ENCODE measurements at places on chromosomes 7 and 10. TPM values are rescaled to one million over a fixed set of nuclear protein-coding genes. Genes with fewer than 3 reads are reported as not detected.
A peak's percentile ranks its signal among the peaks of the same experiment; 100 is the strongest.

DNA sequence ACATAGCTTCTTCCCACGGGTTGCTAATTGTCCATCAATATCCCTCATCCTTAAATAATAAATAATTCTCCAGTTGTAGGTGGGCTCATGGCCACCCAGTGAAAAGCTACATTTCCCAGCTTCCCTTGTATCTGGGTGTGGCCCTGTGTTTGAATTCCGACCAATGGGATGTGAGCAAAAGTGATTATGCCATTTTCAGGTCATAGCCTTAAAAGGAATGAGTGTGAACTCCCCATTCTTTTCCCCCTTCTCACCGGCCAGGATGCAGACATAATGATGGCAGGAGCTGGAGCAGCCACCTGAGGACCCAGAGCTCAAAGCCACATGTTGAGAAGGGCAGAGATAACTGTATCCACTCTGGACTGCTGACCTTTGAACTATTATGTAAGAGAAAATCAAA, 30.3 kb upstream of the CALU start:
- DNase-seq: no peak

DNA sequence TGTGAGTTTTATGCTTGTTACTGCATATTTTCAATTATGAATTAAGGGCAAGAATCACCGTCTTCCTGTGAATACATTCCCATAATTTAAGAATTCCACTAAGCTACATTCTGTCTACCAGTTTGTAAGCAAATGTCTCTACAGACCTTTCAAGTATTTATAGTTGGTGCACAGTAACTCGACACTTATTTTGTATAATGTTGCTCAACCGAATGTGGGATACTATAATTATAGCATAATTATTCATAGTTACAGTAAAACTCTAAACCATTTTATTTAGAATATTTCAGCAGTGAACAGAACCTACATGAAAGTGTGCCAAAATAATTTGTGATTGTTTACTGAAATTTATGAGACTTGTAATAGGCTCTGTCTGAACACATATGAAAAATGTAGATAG, 17.3 kb upstream of the CUBN start:
- no peak for DNase-seq

GRCh38 chr7:108486291-108486966, 30.2 kb upstream of the NRCAM start:
- no peak for DNase-seq

DNA sequence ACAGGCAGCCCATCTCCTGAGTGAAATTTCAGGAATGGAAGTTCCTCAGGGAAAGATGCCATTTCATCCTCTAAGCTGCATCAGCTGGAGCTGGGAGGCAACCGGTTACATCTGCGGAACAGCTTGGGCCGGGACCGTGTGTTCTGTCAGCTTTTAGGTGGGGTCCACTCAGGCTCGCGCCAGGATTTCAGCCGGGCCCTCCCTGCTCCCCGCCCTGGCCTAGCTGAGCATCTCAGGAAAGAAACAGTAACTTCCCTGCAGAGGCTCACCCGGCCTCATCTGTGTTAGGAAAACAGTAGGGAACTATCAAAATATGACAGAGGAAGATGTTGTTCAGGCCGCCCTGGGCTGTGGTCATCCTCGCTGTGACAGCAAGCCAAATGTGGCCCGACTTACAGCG, 110.4 kb downstream of the TRIL start:
- no peak for DNase-seq

GRCh38 chr7:92751902-92752901, 84.2 kb downstream of the CDK6 start:
- no peak for DNase-seq

DNA sequence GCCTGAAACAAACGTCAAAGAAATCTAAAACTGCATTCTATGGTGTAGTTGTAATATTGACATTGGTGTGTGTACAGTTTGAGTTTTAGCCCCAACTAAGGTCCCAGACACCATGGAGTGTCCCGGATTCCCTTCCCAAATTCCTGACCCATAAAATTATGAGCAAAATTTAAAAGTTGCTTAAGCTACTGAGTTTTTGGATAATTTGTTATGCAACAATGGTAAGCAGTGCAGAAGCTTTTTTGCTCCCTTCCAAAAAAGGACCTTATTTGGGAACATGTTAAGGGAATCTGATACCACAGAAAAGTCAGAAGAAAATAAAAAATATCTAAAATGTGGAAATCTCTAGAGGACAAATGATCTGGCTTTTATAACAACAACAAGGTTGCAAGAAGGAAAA, 63.3 kb upstream of the KMT2E start:
- no peak for DNase-seq

TRIL gene
- 0.92 TPM for total RNA-seq

DNA sequence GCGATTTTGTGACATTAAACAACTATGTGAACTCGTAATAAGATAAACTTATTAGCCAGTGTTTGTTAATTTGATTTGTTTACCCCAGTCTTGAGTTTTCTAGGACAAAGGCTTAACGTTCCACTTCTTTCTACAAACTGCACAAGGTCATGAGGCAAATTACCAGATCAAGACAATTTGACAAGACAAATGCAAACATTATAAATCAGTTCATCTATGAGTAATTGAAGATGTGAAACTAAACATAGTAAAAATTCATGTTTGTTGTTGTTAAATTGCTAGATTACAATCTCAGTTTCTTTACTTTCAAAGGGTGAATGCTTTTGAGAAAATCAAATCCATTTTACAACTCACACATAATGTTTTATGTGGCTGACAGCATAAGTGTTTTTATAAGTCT, 13.4 kb upstream of the ZNF804B start:
- no peak for DNase-seq

DNA sequence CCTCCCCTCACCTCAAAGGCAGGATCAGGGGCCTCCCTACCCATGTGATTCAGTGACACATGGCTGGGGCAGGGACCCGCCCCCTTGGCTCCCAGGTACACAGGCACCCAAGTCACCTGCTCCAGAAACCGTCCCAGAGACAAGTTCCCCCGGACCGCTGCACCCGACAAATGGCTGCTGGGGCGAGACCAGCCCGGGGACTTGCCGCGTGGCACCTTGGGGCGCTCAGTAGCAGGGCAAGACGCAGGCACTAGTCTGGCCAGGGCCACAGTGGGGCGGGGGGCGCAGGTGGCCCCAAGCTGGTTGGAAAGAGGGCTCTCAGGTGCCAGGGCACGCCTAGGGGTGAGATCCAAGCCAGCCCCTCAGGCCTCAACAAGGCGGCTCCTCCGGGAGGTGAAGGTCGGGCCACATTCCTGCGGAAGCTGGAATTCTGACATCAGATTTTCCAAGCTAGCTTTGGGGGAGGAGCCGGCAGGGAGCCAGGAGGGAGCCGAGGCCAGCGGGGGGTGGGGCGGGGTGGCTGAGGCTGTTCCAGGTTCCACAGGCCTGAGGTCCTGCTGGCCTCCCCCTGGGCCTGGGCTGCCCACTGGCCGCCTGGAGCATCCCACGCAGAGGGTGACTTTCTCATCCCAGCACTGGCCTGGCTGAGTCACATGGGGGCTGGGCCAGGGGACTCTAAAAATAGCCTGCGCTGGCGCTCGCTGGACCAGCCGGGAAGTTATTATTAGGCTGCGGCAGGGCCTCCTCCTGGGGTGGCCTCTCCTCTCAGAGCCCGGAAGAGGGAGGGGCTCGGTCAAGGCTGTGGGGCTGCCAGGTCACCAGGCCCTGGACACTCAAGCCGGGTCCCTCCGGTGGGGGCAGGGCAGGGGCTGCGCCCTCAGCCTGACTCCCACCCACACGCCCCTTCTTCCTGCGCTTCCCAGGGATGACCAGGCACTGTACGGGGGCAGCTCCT, 20.5 kb upstream of the INPP5A start:
- peak; percentile 96 for DNase-seq

- no peak for DNase-seq
Measured at GRCh38 chr7:68319061-68319460, 1279.2 kb upstream of the AUTS2 start.

- no peak for DNase-seq
Measured at GRCh38 chr7:111642373-111642772, 80.1 kb upstream of the IMMP2L start.

ZC3HAV1 gene
- 33.8 TPM for total RNA-seq

GRCh38 chr7:22454446-22454845, 45.5 kb downstream of the STEAP1B start:
- DNase-seq: no peak

- DNase-seq: no peak
Measured at GRCh38 chr7:55160539-55160938, 141.7 kb downstream of the EGFR start.

DNA sequence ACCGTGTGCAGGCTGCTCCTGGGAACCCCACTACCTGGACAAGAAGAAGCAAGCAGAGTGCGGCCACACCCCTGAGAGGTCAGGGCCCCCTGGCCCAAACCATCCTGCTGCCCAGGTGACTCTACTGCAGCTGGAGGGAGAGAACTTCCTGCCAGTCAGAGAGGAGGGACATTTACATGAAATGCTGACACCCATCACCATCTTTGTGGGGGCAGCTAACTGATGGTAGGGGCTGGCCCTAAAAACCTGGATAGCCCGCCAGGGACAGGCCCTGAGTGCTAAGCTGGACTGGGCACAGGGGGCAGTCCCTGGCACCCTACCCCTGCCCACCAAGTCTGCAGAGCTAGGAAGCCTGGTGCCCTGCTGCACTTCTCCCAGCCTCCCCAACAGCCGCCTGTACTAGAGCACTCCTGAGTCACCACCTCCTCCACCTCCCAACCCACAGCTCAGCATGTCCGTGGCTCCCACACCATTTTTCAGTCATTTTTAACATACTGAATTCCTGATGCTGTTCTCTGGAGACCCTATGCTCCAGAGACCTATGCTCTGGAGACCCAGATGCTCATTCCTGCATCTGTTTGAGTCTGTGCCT, 27.5 kb downstream of the DPCD start:
- DNase-seq: no peak

DNA sequence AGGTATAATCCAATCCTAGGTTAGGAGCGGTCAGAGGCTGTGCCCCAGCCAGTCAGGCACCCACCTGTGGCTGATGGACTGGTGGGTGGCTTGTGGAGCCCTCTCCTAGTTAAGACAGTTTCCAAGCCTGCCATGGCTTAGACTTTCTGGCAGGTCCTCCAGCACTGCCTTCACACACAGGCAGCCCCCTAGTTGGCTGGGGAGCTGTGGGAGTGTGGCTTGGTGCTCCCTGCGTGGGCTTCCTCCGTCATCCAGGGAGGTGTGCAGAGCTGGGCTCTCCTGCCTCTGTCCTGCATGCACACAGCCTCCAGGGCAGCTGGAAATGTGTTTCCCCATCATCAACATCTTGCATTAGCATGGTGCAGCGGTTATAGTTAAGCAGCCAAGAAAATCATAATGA, 84.3 kb upstream of the RHEB start:
- DNase-seq: no peak

ZNF853 gene
- total RNA-seq: 16.2 TPM

DNA sequence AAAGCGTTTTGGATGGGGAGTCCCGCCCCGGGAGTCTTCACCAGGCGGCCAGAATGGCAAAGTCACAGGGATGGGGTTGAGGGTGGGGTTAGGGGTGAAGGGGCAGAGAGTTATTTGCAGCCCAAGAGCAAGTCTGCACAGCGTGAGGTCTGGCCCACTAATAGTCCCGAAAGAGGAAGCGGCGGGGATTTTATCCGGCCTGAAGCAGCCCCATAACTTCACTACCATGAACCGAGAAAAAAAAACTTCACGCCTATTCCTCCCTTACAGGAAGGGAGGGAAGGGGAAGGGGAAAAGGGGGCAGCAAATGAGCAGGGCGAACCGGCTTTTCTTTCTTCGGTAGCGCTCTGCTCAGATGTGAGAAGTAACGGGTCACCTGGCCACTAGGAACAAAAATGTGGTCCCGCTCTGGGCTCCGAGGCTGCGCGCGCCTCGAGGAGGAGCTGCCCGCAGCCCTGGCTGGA, 712 bp downstream of the ITPRIP start:
- no peak for DNase-seq

ADIRF gene
- total RNA-seq: 0.54 TPM

GRCh38 chr7:2237109-2237602, 4.4 kb upstream of the MAD1L1 start:
- DNase-seq: no peak

DNA sequence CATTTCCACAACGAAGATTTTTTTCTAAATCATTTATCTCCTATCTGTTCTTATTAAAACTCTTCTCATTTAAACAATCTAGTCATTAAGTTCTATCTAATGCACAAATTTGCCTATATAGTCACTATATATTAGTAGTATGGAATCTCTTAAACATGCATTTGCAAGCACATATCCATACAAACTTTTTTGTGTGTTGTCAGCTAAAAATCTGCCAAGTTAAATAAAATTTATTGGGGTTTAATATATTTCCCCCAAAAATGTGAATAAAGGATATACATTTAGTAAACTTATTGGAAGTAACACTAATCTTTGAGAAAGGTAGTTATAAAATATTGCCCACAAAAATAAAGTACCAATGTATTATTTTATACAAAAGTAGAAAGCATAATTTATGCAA, 55.3 kb downstream of the ORC5 start:
- no peak for DNase-seq

- no peak for DNase-seq
Measured at GRCh38 chr7:129640400-129640799, 28.9 kb downstream of the NRF1 start.
